ENCODE measurements at places on chromosomes 3 and 15. TPM values are rescaled to one million over a fixed set of nuclear protein-coding genes. Genes with fewer than 3 reads are reported as not detected.

PPP1R14D gene
- polyA plus RNA-seq, result not detected

IL17RE gene
- polyA plus RNA-seq, result 2.0 TPM

UNC13C gene
- polyA plus RNA-seq, result not detected

BNC1 gene
- polyA plus RNA-seq, result 2.2 TPM

VIPR1 gene
- not detected for polyA plus RNA-seq

DUT gene
- 35.9 TPM for polyA plus RNA-seq

GPR15 gene
- not detected for polyA plus RNA-seq

MKRN2OS gene
- not detected for polyA plus RNA-seq

SYNPR gene
- polyA plus RNA-seq, result not detected

PHLDB2 gene
- 15.9 TPM for polyA plus RNA-seq
